ENCODE measurements at places on chromosomes 7 and 10.

DNA sequence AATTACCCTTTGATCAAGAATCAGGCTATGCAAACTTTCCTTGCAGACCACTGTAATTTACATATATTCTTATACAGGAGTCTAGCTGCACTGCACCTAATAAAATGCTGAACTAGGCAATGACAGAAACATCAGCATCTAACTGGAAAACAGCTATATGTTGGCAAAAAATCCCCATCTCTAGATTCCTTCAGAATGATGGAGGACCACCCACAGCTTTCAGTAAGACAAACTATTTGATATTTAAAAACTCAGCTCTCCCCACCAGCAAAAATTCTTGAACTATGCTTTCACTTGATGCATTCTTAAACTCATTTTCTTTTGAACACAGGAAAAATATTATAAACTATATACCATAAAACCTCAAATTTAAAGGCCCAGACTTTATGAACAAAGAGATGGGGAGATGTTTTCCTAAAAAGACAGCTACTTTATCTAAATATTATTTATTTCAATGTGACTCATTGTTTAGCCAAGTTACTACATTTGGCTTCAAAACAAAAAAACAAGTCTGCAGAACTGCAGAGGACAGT lies 77.4 kb downstream of the SEMA3C start:
- no peak for DNase-seq

GRCh38 chr7:63028376-63029206 lies 970.1 kb upstream of the ZNF722 start:
- no peak for DNase-seq

DNA sequence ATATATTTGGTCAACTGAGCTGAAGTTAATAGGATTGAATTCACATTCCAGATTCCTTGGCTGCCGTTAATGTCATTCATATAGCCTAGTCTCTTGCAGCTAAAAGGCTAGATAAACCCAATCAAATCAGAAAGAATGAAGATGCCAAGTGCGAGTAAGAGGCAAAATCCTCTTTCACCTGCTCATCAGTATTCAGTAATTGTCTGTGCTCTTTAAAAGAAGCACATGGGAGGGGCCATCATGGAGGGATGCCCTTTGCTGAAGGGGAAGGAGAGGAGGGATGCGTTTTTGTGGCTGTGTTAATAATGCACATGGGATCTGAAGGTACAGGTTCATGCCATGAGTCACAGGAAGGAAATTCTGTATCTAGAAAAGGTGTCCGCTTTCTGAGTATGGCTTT lies 232.2 kb downstream of the TMEM178B start:
- DNase-seq = no peak

- no peak for DNase-seq
These were observed 187.8 kb downstream of the PPP1R17 start for GRCh38 chr7:31874631-31875386.
